Heart right ventricle (tissue), 16 donors: ENCODE measurements at places on chromosomes 3 and 15.
A peak's percentile ranks its signal among the peaks of the same experiment; 100 is the strongest.

DNA sequence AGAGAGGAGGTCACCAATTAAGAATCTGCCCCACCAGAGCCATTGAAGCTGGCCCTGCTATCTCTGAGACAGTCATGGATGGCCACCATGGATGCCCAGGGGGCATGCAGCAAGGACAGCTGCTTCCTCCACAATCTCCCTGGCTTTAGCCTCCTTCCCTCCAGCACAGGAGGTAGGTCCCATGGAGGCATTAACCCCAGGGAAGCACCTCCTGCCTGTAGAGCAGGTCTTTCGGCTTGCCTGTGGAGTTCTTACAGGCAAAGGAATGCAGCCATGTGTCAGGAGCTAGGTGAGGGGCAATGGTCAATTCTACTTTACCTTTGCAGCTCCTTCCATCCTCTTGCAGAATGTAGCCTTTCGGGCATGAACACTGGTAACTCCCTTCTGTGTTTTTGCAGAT lies 93.8 kb downstream of the DUT start:
- no peak for DNase-seq

- DNase-seq = no peak
Observed at GRCh38 chr3:59978979-59979378, 929.2 kb upstream of the CFAP20DC start.

DNA sequence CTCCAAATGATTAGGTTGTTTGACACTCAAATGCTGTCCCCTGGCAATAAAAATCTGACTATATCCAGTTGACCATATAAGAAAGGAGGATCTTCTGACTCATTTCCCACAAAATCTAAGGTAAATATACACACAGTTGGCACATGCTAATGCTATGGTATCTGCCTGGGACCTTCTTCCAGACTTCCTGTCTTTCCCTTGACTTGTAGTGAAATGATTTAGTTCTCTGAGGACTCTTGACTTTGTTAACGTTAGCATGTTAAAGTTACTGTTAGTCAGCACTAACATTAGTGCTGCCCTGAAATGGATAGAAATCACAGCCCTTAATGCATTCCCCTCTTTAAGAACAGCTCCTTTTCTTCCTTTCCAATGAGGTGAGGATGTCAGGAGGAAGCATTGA lies 124.3 kb upstream of the LSAMP start:
- no peak for DNase-seq

- peak; percentile 50 for DNase-seq
Observed at GRCh38 chr3:125165189-125165947, 47.2 kb downstream of the SLC12A8 start.

DNA sequence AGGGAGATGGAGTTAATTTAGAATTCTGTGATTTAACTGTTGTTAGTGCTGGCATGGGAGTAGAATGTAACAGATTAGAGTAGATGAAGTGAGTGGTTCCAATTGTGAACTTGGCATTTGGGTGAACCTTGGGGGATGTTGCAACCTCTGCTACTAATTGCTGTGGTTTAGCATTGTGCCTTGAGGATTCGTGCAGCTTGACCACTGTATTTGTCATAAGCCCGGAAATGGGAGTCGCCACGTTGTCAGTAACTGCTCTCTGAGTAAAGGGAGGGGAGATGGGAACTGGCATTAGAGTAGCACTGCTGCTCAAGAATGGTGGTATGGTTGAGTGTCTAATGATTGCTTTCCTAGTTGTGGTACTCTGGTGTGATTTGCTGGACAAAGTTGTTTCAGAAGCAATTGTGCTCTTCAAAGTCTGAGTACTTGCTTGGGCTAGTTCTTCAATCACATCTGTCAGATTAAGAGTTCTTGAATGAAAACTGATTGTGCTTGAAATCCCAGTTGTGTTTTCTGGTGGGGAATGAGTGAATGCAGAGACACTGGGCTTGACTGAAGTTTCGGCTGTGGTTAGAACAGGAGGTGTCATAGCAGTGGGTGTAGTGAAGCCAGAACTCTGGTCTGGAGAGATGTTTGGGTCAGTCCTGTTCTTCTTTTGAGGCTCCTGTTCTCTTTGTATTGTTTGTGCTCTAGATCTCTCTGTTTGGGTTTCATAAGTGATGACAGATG lies 15.4 kb downstream of the IGSF10 start:
- DNase-seq = no peak

GRCh38 chr3:192879346-192880031 lies 38.2 kb downstream of the MB21D2 start:
- no peak for DNase-seq

DNA sequence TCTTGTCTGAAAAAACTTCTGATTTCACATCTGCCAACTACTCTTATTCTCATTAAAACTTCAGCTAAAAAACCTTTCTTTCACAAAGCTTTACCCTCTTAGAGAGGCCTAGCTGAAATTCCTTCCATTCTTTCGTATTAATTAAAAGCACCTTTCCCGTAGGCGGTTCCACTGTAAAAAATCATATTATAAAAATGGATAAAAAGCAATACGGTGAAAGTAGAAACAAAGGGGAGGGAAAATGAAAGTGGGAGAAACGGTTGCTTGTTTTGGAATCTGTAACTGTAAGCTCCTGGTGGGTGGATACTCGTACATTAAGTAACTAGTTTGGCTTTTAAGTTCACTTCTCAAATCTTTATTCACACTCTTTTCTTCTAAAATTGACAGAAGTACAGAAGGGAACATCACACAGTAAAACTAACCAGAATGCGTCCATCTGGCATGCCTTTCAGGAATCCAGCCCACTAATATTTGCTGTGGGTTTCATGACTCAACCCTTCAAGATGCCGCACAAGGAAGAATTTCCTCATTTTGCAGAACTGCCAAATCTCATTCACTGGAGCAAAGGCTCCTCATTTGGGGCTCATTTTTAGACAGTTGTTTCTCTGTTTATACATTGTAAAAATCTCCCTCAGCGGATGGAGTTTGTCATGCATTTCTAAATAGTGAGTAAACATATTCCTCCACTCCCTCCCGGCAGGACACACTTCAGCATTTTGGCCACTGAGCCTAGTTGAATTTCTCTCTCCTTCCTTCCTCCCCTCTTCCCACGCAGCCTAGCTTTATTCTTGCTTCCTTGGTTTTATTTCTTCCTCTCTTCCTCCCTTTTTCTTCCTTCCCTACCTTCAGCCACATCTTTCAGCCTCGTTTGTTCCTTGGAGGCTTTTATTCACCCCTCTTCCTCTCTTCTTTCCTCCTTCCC lies 419.5 kb upstream of the NAALADL2 start:
- peak; percentile 22 for DNase-seq

- no peak for DNase-seq
Observed at GRCh38 chr3:180177255-180177654, 140.5 kb upstream of the PEX5L start.

GRCh38 chr3:170372190-170372879 lies 14.8 kb downstream of the SKIL start:
- DNase-seq = no peak

- no peak for DNase-seq
Observed at GRCh38 chr3:186025161-186025560, 83.7 kb downstream of the ETV5 start.

GRCh38 chr3:190130696-190131095 lies 10.0 kb upstream of the P3H2 start:
- DNase-seq = peak; percentile 24

DNA sequence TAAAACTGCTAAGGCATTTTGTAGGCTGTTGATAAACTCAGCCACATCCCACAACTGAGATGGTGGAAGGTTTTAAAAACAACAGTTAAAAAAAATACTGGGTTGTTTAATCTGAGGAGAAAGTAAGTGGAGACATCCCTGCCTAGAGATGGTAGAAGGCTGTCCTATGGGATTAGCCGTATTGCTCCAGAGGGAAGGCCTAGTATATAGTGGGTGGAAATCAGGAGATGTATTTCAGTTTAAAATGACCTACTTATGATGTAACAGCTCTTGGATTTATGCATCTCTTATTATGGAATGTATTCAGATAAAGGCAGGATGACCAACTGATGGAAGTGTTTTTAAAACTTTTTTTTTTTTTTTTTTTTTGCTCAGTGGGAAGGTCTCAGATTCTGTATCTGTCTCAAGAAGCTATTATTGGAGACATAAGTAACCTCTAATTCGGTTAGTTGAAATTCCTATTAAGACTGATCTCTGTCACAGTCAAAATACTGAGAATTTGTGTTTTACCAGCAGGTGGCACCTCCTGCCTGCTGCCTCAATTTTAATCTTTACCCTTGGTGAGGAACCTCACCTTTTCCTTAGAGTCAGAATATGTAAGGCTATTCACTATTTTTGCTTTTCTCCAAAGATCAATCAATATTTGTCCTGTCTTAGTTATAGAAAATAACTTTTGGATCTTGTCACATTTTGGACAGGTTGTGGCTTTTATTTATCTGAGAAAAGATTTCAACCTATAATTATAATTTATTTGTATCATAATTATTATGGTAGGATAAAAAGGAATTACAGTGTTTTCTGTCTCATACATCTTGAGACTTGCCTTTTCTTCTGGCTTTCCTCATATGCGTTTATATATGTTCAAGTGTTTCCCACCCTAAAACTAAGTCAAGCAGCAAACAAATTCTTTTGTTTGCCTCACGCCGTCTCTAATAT lies 63.0 kb downstream of the VPS8 start:
- DNase-seq = peak; percentile 10

DNA sequence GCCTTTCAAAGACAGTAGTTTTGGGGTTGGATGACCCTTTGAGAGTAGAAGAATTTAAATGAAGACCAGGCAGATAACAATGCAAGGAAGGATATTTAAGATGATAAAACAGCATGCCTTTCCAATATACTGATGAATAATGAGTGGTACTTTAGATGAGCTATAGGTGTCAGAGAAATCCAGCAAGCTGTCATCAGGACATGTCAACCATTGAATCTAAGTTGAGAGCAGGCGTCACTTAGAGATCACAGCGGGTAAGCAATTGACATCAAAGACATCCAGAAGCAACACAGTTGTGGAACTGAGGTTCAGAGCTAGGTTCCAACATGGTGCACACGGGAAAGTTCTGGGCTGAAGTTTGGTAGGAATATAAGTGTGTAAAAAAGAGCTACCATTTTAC lies 25.0 kb downstream of the CCDC54 start:
- no peak for DNase-seq

- no peak for DNase-seq
Observed at GRCh38 chr3:118850687-118851086, 184.0 kb downstream of the IGSF11 start.

DNA sequence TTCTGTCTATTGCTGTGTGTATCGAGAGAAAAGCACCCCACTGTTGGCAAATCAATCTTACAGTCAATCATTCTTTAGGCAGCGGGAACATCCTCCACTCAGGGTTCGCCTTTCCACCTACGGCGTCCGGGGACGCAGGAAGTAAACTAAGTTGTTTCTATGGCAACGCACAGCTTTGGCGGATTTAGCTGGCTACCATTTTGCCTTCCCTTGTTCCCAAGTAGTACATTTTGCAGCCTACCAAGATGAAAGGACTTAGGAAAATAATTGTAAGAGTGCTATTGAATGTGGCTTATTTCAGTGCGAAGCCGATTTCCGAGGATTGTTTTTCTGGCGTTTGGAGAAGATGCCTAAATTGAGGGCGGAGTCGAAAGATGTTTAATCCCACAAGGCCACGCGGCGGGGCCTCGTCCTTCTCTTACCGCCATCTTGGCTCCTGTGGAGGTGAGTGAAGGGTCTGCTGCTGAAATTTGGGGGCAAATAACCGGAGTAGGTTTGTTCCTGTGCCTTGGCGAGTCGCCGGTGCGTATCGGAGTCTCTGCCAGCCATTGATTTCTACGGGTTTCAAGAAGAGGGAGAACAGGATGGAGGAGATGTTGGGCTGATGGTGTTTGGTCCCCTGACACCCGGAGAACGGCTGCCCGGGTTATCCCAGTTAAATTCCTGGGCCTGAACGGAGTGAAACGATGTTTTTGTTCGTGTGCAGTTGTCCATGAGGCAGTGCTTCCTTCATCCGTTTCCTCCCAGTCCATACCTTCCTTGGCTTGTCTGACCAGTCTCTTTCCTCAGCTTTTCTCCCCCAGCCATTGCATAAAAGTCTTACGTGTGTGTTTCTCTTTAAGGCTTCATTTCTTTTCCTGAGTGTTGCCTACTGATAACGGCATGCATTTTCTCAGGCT lies at the start of gene RPL35A:
TSS of gene RPL35A (plus strand) at position 413 of the 899 bp plus-strand sequence. CDS start 778 bp downstream, outside the sequence.
- peak; percentile 90 for DNase-seq

- DNase-seq = no peak
Observed at GRCh38 chr3:25046911-25047771, 380.9 kb upstream of the RARB start.

- no peak for DNase-seq
Observed at GRCh38 chr15:90382320-90382719, 5.7 kb upstream of the IQGAP1 start.

DNA sequence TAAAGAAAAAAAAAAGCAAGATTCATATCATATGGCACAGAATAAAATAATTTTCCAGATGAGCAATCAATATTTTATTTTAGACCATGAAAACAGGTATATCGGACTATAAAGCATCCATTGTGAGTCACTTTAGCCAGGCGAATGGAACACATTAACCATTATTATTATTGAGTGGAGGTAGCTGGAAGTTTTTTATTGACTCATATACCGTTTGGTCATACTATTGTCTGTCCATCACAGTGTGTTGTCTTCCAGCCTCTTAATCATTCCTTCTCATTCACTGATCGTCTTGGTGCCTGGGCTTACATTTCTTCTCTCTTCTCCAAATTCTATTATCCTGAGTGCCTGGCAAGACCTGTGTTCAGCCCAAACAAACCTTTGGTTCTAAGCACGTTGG lies 634.8 kb downstream of the MECOM start:
- no peak for DNase-seq

- no peak for DNase-seq
Observed at GRCh38 chr15:61479613-61480012, 250.5 kb upstream of the RORA start.

GRCh38 chr3:65716071-65716751 lies 322.5 kb downstream of the MAGI1 start:
- no peak for DNase-seq

DNA sequence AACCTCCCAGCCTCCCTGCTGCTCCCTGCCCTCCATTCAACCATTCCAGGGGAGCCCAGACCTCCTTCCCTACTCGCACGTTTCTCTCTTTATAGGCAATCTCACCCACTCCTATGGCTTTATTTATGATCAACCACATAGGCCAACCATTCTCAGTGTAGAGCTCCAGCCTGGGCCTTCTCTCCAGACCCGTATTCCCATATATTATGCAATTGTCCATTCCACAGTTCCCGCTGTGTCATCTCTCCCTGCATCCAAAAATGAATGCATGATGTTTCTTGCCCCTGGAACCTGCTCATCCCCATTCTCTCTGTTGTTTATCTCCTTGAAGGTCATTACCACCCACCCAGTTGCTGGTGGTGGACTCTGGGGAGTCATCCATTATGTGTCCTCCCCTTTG lies 140.7 kb downstream of the LIPC start:
- DNase-seq = no peak

GRCh38 chr3:58217209-58217811 lies 6.5 kb upstream of the DNASE1L3 start:
- peak; percentile 75 for DNase-seq

GRCh38 chr3:193978030-193978429 lies 157.9 kb upstream of the HES1 start:
- DNase-seq = no peak

DNA sequence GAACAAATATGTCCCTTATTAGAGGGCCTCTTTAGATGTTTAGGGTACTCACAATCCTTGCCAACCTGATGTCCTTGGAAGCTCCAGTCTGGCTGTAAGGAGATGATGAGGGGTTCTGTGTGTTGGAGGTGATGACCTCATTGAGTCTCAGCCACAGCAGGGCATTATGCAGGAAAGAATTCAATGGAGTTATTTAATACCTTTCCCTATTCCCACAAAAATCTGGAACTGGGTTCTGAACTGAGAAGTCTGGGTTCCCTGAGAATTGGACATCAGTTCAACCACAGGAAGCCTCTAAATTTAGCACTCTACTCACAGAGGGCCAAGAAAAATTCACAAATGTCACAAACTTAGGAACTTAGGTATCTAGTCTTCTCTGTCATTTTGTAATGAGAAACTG lies 36.9 kb downstream of the SLC35A5 start:
- no peak for DNase-seq

GRCh38 chr3:53109190-53109589 lies 21.0 kb downstream of the RFT1 start:
- no peak for DNase-seq
